ENCODE measurements at places on chromosomes 2 and 18.

- H3K4me3 ChIP-seq, result no peak overlapping the region
- H3K4me1 ChIP-seq, result no peaks in the 10 kb centered on the region
- H3K27me3 ChIP-seq, result no peaks in the 10 kb centered on the region
These were observed 242.1 kb downstream of the GLI2 start for GRCh38 chr2:120977582-120978358.

DNA sequence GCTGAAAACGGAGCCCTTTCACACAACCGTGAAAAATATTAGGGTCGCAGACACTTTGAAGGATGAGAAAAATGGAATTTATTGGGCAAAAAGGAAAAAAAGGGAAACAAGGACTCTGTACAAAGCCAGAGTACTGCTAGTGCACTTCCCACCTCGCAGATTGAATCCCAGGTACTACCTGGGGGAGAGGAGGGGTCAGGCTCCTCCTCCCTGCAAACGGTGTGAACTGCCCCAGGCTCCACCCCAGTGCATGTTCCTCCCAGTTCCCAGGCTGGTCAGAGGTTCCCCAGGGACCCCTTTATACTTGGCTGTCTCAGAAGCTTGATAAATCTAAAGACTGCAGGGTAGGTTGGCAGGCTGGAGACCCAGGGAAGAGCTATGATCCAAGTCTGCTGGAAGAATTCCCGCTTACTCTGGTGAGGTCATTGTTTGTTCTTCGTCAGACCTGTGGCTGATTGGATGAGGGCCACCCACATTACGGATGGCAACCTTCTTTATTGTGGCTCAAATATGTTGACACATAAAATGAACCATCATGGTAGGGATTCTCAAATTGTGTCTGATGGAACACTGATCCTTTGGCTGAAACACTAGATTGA lies 290.4 kb upstream of the POU3F3 start:
- H3K36me3 ChIP-seq, result no peaks in the 10 kb centered on the region
- H3K4me3 ChIP-seq, result no peak overlapping the region
- no peaks in the 10 kb centered on the region for H3K27me3 ChIP-seq
- no peak for DNase-seq

GRCh38 chr2:44932079-44932478 lies 9.4 kb upstream of the SIX3 start:
- H3K27me3 ChIP-seq, result peaks cover 77% of the 10 kb centered on the region
- H3K27ac ChIP-seq, result no peak overlapping the region
- H3K4me3 ChIP-seq, result no peak overlapping the region
- H3K36me3 ChIP-seq, result peaks cover 6% of the 10 kb centered on the region
- DNase-seq, result no peak

- no peaks in the 10 kb centered on the region for H3K27me3 ChIP-seq
- no peaks in the 10 kb centered on the region for H3K36me3 ChIP-seq
- DNase-seq, result peak; percentile 63
- peaks cover 45% of the 10 kb centered on the region for H3K4me1 ChIP-seq
These were observed 43.5 kb downstream of the FBLN7 start for GRCh38 chr2:112181571-112182290.

- peaks cover 20% of the 10 kb centered on the region for H3K4me1 ChIP-seq
- no peak for DNase-seq
- peak overlapping the region; percentile 77 for H3K27ac ChIP-seq
- H3K27me3 ChIP-seq, result no peaks in the 10 kb centered on the region
These were observed 92.4 kb downstream of the INPP5D start for GRCh38 chr2:233152541-233152940.
